ENCODE measurements at places on chromosomes 7 and 10.

GRCh38 chr10:56068473-56069263 is 292.4 kb downstream of the ZWINT start:
- no peak for DNase-seq

- DNase-seq: no peak
Measured at GRCh38 chr10:95312257-95312656, 21.5 kb upstream of the PDLIM1 start.

DNA sequence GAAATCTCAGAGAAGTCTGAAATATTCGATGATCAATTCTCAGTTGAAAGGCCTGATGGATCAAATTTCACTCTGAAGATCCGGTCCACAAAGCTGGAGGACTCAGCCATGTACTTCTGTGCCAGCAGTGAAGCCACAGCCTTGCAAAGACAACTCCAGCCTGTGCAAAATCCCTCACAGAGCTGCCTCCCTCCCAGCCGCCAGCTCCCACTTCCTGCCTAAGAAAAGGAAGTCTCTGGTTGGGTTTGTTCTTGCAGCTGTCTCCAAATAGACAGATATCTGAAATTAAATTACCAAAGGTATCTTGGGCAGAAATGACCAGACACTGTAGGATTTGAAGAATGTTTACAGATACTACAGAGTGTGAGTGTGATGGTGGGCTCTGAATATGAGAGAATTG is 43.4 kb upstream of the PRSS58 start:
- DNase-seq: no peak

GRCh38 chr7:24478137-24478655 is 95.1 kb upstream of the PALS2 start:
- no peak for DNase-seq

GRCh38 chr7:151261529-151261928 is 13.0 kb upstream of the SMARCD3 start:
- no peak for DNase-seq

GRCh38 chr7:107148721-107149120 is 20.1 kb upstream of the HBP1 start:
- no peak for DNase-seq

- DNase-seq: no peak
Measured at GRCh38 chr10:60733517-60733822, 44.8 kb upstream of the CDK1 start.

- DNase-seq: no peak
Measured at GRCh38 chr7:50304129-50304910, at the start of gene IKZF1. Gene IKZF1, plus strand, starts transcription at chr7:50304716. Its CDS starts 14,346 bp downstream, at chr7:50319062.

DNA sequence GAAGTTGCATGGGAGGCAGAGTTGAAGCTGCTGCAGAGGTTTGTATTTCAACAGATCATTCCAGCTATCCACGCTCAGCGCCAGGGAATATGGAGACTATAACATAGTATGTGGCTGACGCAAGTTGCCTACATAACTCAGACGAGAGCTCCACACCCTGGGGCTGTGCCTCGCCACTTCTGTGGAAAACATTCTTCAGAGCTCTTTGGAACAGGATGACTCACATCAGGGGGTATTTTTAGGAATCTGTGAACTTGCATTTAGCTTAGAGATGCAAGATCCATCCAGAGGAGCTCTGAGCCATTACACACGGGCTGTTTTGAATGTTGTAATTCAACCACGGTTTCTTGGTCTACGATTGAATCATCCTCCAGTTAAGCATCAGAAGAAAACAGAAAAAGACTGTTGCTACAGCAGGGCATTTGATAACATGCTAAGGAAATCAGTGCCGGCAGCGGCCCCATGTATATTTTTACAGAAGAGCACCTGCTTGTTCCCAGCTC is 481.5 kb upstream of the AKR1E2 start:
- peak; percentile 100 for DNase-seq

DNA sequence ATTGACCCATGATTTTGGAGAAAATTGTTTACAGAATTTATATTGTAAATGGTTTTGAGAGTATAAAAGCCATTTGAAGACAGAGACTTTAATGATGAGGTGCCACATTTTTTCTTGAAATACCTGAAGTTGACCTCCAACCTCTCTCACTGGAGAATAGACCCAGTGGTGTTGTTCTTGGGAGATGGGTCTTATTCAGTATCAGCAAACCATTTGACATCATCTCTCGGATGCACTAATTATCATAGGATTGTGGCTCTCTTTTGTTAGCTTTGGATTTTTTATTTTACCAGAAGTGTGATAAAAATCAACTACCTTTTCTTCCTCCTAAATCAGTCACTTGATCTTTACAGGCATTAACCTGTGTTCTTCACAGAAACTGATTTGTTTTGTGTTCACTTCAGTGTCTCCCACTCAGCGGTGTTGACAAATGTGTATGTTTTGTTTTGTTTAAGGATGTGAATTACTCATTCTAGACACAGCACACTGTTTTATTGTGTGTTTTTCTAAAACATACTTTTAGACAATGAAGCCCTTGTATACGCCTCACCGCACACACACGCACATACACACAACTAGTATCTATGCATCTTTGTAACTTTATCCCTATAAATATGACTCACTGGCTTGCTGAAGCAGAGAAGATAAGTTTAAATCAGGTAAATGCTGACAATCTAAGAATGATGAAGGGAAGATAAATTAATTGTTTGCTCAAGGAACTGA is 455.6 kb downstream of the INHBA start:
- no peak for DNase-seq

- DNase-seq: peak; percentile 34
Measured at GRCh38 chr7:101542527-101543241, 86.4 kb downstream of the MYL10 start.

GRCh38 chr7:17638727-17639126 is 301.6 kb downstream of the SNX13 start:
- no peak for DNase-seq

GRCh38 chr7:87359366-87359765 is 13.9 kb downstream of the CROT start:
- peak; percentile 56 for DNase-seq
